ENCODE measurements at places on chromosomes 3 and 15. TPM values are rescaled to one million over a fixed set of nuclear protein-coding genes. Genes with fewer than 3 reads are reported as not detected.

GATM gene
- 176 TPM for polyA plus RNA-seq

KIF7 gene
- 7.9 TPM for polyA plus RNA-seq

SLC12A1 gene
- polyA plus RNA-seq, result 0.23 TPM

ADCY5 gene
- 3.0 TPM for polyA plus RNA-seq

TM6SF1 gene
- 51.8 TPM for polyA plus RNA-seq

SENP8 gene
- 5.9 TPM for polyA plus RNA-seq

RAB7A gene
- 147 TPM for polyA plus RNA-seq

NOX5 gene
- 0.21 TPM for polyA plus RNA-seq

LINGO1 gene
- polyA plus RNA-seq, result 9.1 TPM

ROPN1 gene
- not detected for polyA plus RNA-seq

UQCC5 gene
- 14.0 TPM for polyA plus RNA-seq
